ENCODE measurements at places on chromosomes 2 and 18.

DNA sequence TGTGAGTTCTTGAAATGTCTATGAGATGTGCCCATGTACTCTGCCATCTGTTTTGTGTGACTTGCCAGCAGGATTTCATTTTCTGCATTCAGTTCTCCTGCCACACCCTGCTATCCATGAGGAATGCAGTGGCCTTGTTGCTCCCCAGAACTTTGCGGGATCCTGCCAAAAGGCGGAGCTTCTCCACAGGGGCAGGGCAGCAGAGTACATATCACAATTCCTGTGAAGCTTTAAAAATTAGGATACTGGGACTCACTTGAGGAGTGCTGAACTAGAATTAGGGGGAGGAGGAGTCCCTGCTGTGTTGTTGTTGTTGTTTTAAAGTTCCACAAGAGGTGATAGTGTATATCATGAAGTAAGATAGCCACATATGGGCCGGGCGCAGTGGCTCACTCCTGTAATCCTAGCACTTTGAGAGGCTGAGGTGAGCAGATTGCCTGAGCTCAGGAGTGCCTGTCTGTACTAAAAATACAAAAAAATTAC, 76.4 kb downstream of the TANC1 start:
- no peak for DNase-seq

DNA sequence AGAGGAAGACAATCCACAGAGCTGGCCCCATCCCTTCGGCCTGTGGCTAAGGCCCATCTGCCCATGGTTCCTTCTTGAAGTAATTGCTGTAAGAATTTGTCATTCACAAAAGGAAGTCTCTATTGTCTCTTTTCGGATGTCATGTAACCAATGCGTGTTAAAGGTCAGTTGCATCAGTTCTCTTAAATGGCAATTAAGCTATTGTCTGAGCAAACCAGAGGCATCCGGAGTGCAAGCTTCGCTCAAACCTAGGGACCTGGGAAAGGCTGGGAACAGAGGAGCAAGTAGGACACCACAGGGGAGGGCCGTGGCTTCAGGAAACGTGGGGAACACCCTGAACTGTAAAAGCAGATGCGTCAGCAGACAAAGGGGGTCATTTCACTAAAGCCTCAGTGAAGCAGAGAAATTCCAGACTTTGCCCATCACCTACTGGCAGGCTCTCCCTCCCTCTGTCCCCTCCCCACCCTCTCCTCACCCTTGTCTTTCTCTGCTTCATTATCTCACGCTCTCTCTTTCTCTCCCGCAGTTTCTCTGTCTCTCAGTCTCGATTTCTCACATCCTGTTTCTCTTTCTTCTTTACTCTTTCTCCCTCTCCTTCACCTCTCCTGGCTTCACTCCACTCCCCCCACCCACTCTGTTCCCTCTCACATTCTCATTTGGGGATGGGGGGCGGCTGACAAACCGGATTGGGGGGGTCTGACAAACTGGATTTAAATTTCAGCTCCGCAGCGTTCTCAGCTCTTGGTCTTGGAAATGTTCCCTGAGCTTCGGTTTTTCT, 204.6 kb upstream of the TNP1 start:
- no peak for DNase-seq

- DNase-seq, result no peak
Observed at GRCh38 chr2:46828491-46829230, 86.9 kb downstream of the MCFD2 start.

- no peak for DNase-seq
Observed at GRCh38 chr2:200466425-200467418, 43.1 kb downstream of the KCTD18 start.

- no peak for DNase-seq
Observed at GRCh38 chr2:164055623-164056022, 319.8 kb upstream of the FIGN start.

DNA sequence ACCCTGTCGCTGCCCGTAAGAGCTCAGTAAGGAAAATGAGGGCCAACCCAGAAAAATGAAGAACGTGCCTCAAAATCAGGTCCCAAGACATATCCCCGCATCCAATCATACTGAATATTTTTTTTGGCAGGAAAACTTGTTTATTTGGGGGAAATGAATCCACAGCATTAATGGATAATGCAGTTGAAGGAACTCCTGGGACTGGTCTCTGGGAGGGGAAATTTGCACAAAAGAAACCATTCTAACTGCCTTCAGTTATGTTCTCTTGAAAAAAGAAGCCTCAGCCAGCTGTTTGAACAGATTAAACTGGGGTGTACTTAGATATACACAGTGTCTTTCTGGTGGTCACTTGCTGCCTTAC, 61.3 kb downstream of the SPRED2 start:
- DNase-seq, result no peak

- DNase-seq, result no peak
Observed at GRCh38 chr2:595141-595815, 81.9 kb downstream of the TMEM18 start.

GRCh38 chr2:204000446-204000845, 63.9 kb downstream of the ICOS start:
- no peak for DNase-seq

DNA sequence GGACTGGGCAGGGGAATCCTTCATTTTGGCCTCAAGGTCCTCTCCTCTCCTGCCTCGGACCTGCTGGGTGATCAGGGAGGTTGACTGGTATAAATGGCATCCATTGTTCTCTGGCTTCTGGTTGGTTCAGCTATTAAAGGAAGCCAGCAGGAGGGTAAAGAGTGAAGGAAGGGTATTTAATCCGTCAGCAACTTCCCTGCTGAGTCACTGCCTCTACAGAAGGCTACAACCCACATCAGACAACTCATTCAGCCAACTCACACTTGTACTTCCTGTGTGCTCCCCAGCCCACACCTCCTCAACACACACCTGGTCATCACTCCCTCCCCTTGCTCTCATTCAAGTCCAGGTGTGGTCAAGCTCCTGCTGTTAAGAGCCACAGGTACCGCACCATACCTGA, 68.3 kb upstream of the MRPS9 start:
- DNase-seq, result no peak

- DNase-seq, result no peak
Observed at GRCh38 chr2:1870431-1870830, 126.1 kb upstream of the PXDN start.

GRCh38 chr2:236954641-236955040, 131.0 kb upstream of the COPS8 start:
- DNase-seq, result no peak

DNA sequence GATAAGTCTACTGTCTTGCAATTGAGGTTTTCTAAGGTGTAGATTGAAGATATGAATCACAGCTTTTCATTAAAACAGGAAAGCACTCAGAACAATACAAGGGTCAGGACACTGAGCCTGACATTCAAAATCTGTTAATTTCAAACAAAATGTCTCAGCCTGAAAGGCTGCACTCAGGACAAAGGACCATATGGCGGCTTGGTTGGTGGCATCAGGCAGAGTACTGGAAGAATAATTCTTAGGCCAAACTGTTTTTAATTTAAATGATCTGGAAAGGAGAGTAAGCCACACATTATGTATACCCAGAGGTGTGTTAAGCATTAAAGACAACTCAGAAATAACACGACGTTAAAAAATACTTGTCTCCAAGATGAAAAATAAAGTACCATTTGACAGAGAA, 85.9 kb downstream of the SKA1 start:
- DNase-seq, result no peak

- no peak for DNase-seq
Observed at GRCh38 chr2:102772659-102773058, 10.8 kb downstream of the TMEM182 start.

GRCh38 chr2:212811921-212812320, 273.3 kb upstream of the ERBB4 start:
- no peak for DNase-seq

GRCh38 chr2:236919209-236919608, 166.5 kb upstream of the COPS8 start:
- no peak for DNase-seq

GRCh38 chr2:232882085-232882484, 12.0 kb downstream of the SNORC start:
- DNase-seq, result no peak

DNA sequence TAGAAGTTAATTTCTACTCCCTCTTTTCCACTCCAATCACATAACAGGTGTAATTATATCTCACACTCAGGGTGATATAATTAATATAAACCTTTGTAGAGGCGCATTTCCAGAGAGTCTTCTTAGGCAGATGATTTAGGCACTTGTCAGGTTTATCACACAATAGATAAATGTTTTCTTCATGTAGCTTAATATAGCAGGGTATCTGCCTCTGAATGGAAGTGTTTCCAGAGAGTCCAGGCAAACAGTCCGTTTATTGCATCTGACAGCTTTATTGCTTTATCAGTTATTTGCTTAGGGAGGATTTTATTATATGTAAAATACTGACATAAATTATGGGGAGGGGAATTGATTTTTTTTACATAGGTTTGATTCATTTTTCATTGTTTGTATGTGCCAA, 766.3 kb downstream of the SLC4A3 start:
- no peak for DNase-seq

GRCh38 chr2:130776550-130776949, 21.2 kb downstream of the AMER3 start:
- DNase-seq, result no peak

DNA sequence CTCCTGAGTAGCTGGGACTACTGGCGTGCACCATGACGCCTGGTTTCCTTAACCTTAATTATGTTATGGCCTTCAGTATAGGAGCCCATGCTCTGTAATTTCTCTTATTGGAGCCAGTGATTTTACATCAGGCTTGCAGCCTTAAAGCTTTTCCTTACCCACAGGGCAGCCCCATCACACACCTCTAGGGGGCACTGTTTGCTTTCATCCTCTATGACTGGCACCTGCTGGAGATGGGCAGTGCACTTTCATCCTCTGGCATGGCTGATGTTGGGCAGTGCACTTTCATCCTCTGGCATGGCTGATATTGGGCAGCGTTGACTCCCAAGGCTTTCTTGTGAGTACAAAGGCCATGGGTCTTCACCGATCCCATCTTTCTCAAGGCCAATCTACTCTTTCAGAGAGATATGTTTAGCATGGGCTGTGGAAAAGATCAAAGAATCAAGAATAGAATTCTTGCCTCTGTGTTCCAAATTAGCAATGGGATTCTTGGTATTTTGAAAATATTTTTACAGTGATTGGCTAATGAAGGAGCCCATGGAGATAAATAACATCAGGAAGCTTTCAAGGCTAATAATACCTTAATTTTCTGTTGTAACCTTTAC, 80.7 kb upstream of the MEX3C start:
- DNase-seq, result no peak

DNA sequence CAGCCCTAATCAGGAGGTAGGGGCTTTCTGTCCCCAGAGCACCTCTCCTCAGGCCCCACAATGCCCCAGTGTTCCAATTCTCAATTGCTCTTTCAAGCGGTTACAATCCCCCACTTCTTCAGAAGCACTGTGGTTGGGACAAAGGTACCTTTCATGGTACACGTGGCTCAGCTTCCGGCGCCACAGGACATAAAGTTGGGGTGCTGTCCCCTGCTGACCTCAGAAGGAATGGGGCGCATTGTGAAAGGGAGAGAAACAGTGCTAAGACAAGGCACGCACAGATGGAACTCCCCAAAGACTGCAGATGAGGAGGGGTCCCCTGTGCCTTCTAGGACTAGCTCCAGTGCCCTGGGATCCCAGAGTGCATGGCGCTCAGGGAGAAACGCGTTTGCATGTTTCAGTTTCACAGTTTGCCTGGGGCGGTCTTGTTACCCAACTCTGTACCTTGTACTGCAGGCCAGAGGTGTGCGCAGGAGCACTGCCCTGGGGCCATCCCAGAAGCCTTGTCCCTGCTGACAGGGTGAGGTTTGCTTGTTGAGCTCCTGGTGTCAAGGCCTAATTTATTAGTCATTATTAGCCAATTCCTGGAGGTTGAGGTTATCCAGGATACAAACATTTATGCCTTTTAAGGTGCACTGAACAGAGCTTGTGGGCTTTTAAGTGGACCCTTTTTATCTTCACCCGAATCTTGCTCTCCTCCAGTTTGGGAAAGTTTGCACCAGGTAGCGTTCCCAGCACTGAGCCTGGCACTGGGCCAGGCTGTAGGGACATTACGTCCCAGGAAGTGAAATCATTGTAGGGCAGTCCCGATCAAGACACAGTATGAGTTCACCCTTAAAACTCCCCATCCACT, 7.6 kb downstream of the CNDP1 start:
- DNase-seq, result no peak

GRCh38 chr2:280650-281110, 7.2 kb downstream of the ALKAL2 start:
- DNase-seq, result no peak

DNA sequence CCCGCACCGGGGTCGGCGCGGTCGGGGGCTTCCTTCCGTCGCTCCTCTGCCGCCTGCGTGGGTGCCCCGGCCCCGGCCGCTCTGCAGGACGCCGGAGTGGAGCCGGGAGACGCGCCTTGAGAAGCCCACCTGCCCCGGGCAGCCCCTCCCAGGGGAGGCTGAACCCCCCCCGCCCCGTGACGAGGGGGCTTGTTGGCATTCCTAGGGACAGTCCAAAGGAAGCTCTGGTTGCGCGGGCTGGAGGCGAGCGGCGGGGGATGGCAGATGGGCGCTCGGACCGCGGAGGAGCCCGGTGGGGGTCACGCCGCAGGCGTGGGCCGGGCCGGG, 133.5 kb upstream of the MGAT5 start:
- DNase-seq, result no peak

DNA sequence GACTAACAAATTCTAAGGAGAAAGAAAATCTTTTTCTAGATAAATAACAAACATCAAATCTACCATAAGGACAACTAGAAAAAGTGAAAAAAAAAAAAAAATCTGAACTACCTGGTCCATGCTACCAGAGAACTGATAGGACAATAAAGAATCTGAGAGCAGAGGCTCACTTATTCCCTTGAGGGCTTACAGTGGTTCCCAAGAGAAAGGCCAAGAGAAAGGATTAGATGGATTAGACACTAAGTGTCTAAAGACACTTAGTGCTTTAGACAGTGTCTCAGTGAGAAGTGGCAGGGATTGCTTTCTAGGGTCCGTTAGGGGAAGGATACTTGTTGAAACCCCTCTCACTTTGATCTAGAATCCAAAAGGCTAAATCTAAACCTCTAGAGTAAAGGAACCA, 78.2 kb downstream of the COA5 start:
- DNase-seq, result no peak

- no peak for DNase-seq
Observed at GRCh38 chr2:68911709-68912108, 40.5 kb upstream of the BMP10 start.

DNA sequence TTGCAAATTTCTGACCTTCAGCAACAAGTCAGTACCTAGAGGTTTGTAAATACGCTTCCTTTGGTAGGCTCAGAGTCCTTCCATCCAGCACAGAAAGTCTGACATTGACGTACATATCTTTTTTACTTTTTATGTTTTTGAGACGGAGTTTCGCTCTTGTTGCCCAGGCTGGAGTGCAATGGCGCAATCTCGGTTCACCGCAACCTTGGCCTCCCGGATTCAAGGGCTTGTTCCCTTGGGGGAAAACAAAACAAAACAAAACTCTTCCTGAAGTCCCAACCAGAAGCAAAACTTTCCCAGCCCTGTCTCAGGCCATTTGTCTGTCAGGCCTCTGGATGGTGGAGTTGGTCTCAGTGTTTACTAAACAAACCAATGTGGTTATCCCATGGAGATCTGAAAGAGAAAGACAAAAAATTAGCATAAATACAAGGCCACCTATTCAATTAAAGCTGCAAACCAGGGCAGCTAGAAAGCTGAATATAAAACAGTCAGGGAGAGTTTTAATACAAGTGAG, 29.6 kb upstream of the ATL2 start:
- no peak for DNase-seq

GRCh38 chr2:28751956-28752630, 463 bp downstream of the PPP1CB start:
- no peak for DNase-seq

- DNase-seq, result no peak
Observed at GRCh38 chr2:69311024-69311416, 76.0 kb downstream of the GFPT1 start.
